A549 treated with ZK216348 at 1 μM for 4 hours (cell line): ENCODE measurements at places on chromosomes 2 and 18. TPM values are rescaled to one million over a fixed set of nuclear protein-coding genes. Genes with fewer than 3 reads are reported as not detected.

Gene PLCD4
- total RNA-seq, result 0.24 to 0.90 TPM (median 0.46 TPM) in 5 replicates

Gene RNF144A
- total RNA-seq, result 5.3 to 8.9 TPM (median 7.4 TPM) in 5 replicates

Gene ITGB1BP1
- total RNA-seq, result 151 to 262 TPM (median 161 TPM) in 5 replicates

Gene SLC11A1
- 0.16 to 0.66 TPM (median 0.16 TPM) in 5 replicates for total RNA-seq
